Lung (tissue), 17 donors: ENCODE measurements at places on chromosomes 2 and 18. TPM values are rescaled to one million over a fixed set of nuclear protein-coding genes. Genes with fewer than 3 reads are reported as not detected.
A peak's percentile ranks its signal among the peaks of the same experiment; 100 is the strongest.

- no peaks in the 10 kb centered on the region for H3K4me1 ChIP-seq
- no peaks in the 10 kb centered on the region for H3K27me3 ChIP-seq
- peaks cover 56% of the 10 kb centered on the region for H3K36me3 ChIP-seq
- no peak for DNase-seq
- no peak overlapping the region for H3K4me3 ChIP-seq
Measured at GRCh38 chr2:86147793-86148192, 41.8 kb downstream of the PTCD3 start.

DNA sequence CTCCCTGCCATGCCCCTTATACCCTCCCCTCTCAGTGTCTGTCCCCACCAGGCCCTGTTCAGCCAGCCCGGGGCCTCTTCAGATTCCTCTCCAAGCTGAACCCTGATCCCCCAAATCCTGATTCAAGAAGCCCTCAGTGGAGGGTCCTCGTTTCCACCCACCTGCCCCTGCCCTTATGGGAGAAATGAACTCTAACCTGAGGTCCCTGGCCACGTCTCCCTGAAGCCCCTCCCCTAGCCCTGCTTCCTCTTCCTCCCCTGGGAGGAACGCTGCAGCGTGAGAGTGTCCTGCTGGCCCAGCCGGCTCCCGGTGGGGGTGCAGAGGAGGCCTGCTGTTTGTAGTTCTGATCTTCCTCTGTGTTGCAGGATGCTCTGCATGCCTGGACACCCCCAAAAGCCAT, 56.7 kb upstream of the GLI2 start:
- peaks cover 8% of the 10 kb centered on the region for H3K27me3 ChIP-seq
- no peak for DNase-seq
- H3K27ac ChIP-seq: no peak overlapping the region
- no peak overlapping the region for H3K4me3 ChIP-seq
- no peaks in the 10 kb centered on the region for H3K4me1 ChIP-seq

- H3K27ac ChIP-seq: no peak overlapping the region
- no peak overlapping the region for H3K4me3 ChIP-seq
- H3K36me3 ChIP-seq: no peaks in the 10 kb centered on the region
- H3K4me1 ChIP-seq: no peaks in the 10 kb centered on the region
- peak; percentile 40 for DNase-seq
Measured at GRCh38 chr2:159938395-159938794, 124.0 kb downstream of the PLA2R1 start.

DNA sequence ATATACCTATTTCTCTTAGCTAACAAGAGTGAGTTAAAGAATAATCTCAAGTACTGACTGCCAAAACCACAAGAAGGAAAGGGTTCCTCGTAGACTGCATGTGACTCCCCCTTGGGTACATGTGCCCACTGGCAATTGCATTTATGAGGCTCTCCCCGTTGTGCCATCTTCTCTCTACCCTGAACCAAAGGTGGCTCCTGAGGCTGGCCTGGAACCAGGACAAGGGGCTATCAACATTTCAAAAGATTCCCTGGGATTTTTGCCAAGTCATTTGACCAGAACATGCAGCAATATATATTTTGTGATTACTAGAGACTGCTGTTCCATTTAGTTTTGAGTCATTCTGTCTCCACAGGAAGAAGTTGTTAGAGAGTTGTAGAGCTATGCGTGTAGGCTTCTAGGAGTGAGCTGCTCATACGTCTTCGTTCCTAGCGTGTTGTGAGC, 45.8 kb downstream of the LAMA3 start:
- peaks cover 13% of the 10 kb centered on the region for H3K4me1 ChIP-seq
- no peaks in the 10 kb centered on the region for H3K36me3 ChIP-seq
- no peak overlapping the region for H3K27ac ChIP-seq

DNA sequence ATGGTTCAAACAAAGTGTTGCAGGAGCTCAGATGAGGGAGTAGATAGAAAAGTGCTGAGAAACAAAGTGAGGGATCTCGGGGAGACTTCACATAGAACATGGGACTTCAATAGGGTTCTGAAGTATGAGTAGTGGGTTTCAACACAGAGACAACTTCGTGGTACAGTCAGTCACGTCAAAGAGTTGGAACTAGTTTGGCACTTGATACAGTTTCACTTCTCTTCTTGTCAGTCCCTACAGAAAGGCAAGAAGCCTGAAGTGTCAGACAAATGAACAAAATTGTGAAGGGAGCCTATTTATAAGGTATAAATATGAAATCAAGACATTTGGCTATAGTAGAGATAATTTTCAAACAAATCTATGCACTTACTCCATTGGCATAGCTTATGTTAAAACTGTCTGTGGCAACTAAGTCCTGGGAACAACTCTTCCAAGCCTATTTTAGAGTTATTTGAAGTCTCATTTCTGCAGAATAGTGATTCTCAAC, 338.0 kb downstream of the TDRD15 start:
- no peak for DNase-seq
- no peaks in the 10 kb centered on the region for H3K27me3 ChIP-seq
- no peaks in the 10 kb centered on the region for H3K36me3 ChIP-seq
- H3K4me3 ChIP-seq: no peak overlapping the region
- H3K27ac ChIP-seq: no peak overlapping the region

DNA sequence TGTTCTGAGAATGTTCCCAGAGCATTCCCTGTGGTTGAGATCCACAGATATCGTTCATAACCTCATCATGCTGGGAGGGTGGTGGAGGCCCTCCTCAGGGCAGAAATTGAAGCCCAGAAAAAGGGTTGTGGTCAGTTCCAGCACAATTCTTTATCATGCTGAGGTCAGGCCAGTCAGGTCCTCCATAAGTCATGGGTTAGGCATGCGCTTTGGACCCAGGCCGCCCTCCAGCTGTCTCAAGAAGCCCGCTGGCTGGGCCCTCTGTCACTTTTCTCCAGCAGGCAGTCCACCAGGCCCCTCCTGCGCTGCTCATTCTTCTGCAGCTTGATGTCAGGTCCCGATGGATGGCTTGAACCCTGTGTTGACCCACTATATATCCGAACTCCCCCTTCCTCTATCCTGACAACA, 151.1 kb upstream of the NT5C1B start:
- H3K36me3 ChIP-seq: no peaks in the 10 kb centered on the region
- H3K4me3 ChIP-seq: no peak overlapping the region
- no peaks in the 10 kb centered on the region for H3K27me3 ChIP-seq

DNA sequence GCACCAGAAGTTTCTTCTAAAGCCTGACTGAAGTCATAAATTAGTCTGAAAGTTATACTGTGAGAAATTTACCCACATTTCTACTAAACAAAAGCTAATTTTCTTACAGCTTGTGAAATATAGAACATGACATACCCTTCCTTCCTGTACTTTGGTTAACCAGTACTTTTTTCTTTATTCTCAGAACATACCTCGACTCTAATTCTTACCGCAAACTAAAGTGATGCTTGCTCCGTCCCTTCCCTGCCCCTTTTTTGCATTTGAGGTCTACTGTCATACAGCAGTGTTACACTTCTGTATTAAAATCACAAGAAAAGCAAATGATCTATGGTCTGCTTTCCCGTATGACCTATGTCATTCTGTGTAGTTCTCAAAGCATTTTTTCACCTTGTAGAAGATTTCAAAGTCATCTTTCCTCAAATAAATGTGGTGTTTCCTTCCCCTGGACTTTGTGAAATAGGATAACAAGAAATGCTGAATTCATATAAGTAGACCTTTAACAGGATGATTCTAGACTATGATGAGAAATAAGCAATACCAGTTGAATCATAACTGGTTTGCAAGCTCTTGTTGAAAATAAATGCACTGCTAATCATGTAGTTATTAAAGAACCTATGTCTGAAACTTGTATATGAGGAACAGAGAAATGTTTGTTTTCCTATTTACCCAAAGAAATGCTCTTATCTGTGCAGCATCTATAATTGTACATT, 30.4 kb downstream of the CYTIP start:
- no peaks in the 10 kb centered on the region for H3K36me3 ChIP-seq
- H3K4me1 ChIP-seq: no peaks in the 10 kb centered on the region
- no peaks in the 10 kb centered on the region for H3K27me3 ChIP-seq
- no peak overlapping the region for H3K4me3 ChIP-seq
- H3K27ac ChIP-seq: no peak overlapping the region

Gene ANKRD53
- total RNA-seq: 0.82 TPM

Gene MEIS1
- 60.6 TPM for total RNA-seq

Gene RTP5
- not detected for total RNA-seq

Gene ANKRD62
- total RNA-seq: 0.09 TPM

Gene PID1
- total RNA-seq: 45.7 TPM

Gene ACTG2
- total RNA-seq: 20.5 TPM

Gene LBX2
- 0.63 TPM for total RNA-seq
